ENCODE measurements at places on chromosomes 6 and 20.

- DNase-seq, result no peak
These were observed 31.1 kb downstream of the MYB start for GRCh38 chr6:135212020-135212806.

GRCh38 chr6:35328108-35328723, 14.1 kb upstream of the PPARD start:
- no peak for DNase-seq

GRCh38 chr6:82025271-82025670, 222.3 kb downstream of the IBTK start:
- DNase-seq, result no peak

DNA sequence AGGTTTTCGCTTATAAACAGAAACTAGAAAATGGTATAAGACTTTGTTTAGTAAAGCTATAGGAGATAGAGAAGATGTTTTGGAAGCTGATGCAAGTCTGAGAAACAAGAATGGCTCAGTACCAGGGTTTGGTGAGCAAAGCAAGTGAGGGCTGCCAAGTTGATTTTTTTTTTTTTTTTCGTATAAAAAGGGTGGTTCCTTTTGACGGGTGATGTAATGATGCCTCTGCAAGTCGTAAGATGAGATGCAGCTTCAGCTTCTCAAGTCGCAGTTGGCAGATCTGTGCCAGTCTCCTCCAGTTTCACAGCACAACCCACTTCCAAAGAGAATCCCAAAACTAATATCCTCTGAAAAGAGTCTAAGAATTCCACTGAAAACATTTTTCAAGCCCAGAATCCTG, 252.8 kb upstream of the CDH4 start:
- no peak for DNase-seq

DNA sequence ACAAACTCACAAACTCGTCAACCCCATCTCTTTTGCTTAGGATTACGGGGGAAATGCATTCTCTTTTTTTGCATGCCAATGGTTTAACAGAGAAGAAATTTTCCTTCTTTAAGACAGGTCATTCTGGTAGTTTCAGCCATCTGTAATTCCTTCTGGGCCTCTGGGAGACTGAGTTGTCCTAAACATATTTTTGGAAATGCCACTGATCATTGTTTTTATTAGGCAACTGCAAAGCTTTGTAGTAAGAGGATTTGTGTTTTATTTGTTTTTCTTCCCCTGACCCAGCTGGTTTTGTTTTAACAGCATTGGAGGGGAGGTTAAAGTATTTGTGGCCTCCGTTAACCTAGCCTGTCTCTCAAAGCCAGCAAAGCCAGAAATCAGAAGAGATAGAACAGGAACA, 73.1 kb upstream of the ISM1 start:
- no peak for DNase-seq

GRCh38 chr6:130134582-130134981, 88.2 kb downstream of the SAMD3 start:
- DNase-seq, result peak; percentile 37

DNA sequence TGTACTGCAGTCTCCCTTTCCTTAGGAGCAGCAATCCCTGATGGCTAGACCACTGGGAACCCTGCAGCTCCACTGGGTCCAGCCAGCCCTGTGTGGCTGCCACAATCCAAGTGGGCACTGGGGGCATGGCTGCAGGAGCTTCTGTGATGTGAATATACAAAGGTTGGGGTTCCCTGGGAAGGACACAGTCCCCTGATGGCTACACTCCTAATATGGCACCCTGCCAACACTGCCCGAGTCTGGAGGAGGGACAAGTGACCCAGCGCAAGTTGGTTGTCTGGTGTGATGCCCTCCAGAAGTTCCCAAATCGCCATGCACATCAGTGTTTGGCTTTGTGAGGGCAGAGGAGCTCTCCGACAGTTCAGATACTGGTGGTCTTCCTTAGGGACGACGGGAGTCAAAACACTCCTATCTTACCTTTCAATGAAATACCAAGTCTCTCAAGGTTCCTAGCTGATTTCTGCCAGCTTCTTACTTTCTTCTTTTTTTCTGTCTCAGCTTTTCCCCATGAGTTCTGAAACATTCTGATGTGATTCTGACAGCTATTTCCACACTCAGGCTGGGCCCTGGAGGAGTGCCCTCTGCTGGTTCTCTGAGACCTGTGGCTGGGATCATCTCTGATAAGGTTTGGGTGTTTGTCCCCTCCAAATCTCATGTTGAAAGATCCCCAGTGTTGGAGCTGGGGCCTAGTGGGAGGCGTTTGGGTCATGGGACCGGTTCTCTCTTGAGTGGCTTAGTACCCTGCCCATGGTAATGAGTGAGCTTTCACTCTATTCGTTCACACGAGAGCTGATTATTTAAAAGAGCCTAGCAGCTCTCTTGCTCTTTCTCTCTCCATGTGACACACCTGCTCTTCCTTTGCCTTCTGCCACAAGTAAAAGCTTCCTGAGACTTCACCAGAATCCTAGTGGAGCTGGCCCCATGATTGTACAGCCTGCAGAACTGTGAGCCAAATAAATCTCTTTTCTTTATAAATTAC, 15.5 kb upstream of the ZFP57 start:
- DNase-seq, result no peak

DNA sequence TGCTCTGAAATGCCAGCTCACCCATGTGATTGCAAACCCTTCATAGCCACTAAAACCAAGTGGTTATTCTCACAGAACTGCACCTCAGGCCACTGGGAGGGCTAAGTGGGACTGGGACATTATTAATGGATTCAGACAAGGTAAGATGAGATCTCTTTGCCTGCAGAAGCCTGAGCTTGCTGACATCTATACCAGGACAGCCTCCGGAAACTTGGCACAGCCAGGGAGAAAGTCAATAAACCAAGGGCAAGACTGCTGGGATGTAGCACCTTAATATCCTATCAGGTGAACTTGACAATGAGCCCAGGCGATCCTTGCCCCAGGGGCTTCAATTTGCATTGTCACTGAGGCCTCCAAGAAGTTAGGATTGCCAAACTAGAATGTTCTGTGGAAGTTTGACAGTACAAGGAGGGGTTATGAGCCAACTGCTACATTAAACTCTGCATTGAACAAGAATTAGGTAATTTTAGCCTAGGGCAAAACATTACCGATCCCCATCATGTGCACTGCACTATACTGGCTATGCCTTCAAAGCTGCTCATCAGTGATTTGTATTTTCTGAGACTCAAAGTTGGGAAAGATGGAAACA, 60.1 kb upstream of the RALGAPA2 start:
- DNase-seq, result no peak

DNA sequence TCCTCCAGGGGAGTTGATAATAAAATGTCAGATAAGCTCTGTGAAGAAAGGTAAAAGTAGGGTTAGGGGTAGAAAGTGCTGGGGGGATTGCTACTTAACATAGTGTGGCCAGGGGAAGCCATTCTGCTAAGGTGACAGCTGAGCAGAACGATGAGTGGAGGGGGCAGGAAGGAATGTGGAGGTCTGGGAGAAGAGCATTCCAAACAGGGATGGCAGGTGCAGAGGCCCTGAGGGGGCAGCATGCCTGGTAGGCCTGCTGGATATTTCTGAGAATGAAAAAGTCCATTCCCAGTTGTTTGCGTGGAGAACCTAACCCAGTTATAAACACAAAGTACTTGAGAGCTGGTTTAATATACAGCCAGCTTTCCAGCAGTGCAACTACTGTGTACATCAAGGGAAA, 9.3 kb downstream of the GFRA4 start:
- no peak for DNase-seq

DNA sequence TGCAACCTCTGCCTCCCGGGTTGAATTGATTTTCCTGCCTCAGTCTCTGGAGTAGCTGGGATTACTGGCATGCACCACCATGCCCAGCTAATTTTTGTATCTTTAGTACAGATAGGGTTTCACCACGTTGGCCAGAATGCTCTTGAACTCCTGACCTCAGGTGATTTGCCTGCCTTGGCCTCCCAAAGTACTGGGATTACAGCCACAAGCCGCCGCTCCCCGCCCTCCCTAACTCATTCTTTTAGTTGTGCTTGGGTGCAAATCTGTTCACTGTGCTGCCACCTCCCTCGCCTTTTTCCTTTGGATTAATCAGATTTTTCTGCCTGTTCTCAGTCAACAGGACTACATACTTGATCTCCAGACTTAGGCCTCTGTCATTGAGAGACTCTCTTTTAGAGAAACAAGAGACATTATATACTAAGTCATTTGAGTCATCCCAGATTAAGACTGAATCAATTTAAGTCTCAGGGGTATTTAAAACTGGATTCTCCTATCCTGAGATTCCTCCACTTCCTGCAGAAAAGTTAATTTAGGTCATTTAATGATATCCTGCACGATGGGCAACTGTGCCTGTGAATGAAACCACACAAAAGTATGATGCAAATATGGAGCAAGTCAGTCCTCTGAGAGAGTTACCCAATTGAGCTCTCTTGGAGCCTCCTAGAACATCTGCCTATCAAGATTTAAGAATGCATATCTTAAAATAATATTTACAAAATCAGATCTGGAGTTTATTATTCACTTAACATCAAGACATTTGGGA, 136.1 kb upstream of the THEMIS start:
- no peak for DNase-seq

- DNase-seq, result no peak
These were observed 161.5 kb downstream of the TSHZ2 start for GRCh38 chr20:53133628-53134027.

DNA sequence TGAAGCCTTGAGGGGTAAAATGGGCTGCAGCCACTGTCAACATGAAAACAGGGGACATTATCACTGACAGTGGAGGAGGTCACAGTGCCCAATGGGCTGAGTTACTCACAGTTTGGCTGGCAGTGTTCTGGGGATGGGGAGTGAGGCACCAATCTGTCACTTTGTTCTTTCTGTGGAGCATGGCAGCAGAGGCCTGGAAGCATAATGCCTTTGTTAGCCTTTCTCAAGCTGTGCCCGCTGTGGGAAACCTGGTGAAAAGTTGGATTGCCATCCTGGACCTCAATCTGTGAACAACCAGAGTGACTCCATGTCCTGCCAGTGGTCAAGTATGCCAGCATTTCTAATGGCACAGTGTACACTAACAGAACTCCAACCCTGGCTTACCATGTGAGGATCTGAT, 143.6 kb downstream of the OR2B2 start:
- no peak for DNase-seq

GRCh38 chr6:109059571-109060021, 35.0 kb downstream of the SESN1 start:
- peak; percentile 70 for DNase-seq

DNA sequence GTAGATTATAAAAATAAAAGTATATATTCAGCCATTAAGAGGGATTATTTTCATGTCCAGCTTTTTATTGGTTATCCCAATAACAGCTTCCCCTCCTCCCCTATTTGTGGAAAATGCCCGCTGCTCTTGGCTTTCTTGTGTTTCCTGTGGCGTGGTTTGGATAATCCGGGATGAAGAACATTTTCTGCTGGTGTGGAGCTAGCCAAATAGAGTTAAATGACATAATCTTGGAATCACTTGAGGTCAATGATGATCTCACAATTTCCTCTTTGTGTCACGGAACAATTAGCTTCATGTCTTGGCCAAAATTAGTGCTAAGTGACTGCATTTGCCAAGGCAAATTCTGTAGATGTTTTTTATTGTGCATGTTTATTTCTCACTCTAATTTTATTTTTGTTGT, 394.0 kb downstream of the LAMA2 start:
- no peak for DNase-seq

DNA sequence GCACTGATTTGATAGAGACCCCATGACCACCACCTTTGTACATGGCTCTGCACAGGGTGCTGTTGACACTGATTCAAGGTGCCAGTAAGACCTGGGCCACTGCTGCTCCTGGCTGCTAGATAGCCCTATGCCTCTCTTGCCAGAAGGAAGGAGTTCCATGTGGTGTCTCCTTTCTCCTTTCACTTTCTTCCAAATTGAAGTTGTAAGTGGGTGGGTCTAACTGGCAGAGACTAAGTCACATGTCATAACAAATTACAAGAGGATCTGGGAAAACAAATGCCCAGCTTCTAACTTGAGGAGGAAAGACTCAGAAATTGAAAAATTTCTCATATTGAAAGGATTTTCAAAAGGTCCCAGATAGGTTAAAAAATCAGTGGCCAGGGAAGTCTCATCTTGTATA, 116.8 kb downstream of the TFAP2B start:
- no peak for DNase-seq

DNA sequence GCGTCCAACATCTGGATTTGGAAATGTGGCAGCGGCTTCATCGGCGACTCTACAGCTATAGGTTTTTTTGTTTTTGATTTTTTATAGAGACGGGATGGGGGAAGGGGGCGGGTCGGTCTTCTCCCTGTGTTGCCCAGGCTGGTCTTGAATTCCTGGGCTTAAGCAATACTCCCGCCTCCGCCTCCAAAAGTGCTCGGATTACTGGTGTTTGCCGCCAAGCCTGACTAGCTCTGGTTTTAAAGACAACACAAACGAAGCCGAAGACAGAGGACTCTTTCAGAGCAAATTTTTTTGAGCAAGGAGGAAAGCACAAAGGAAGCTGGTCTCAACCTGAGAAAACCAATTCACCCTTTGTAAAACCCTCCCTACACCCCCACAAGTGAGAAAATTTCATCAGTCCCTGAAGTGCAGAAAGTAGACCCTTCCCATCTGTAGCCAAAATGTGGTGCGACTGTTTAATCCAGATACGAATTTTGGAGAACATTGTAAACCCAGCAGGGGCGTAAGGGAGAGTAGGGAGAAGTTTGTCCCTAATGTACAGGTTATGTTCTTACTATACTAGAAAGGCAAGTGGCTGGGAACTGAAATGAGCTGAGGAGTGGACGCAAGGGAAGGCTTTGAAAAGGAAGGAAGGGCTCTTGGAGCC, 185.9 kb downstream of the TRIM27 start:
- DNase-seq, result no peak

DNA sequence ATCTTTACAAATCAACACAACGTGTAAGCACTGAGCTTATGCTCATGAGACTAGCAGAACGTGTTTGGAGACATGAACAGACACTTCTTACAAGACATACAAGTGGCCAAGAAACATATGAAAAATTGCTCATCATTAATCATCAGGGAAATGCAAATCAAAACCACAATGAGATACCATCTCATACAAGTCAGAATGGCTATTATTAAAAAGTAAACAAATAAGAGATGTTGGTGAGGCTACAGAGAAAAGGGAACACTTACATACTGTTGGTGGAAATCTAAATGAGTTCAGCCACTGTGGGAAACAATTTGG, 327.9 kb upstream of the SOX4 start:
- no peak for DNase-seq

GRCh38 chr6:128487746-128488145, 32.7 kb downstream of the PTPRK start:
- DNase-seq, result no peak

Data from CD4-positive, alpha-beta T cell treated with Interferon alpha-2 for 1 hour (primary cell).